ENCODE measurements at places on chromosomes 11 and 22. TPM values are rescaled to one million over a fixed set of nuclear protein-coding genes. Genes with fewer than 3 reads are reported as not detected.

MYEOV gene
- not detected for polyA plus RNA-seq

CSNK1E gene
- 81.6 TPM for polyA plus RNA-seq

NCAM1 gene
- polyA plus RNA-seq = 171 TPM

DNA sequence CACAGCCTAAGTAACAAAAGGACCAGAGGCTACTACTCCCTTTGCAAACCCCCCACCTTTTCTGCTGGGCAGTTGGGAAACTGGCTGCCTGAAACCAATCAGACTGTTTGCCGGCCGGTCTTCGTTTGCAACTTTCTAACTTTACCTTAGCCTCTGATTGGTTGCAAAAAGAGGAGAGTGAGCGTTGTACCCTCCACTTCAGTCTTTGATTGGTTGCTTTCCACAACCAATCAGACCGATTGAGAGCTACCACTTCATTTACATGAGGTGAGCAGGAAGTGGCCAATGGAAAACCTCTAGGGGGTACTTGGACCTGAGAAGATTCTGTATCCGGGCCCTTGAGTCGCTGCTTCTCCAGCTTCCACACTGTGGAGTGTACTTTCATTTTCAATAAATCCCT lies 18.8 kb upstream of the CLNS1A start:
- no peak for DNase-seq

- no peak for DNase-seq
Observed at GRCh38 chr22:20434773-20435172, 2.9 kb downstream of the SCARF2 start.

GRCh38 chr11:363948-364761 lies 5.1 kb upstream of the B4GALNT4 start:
- no peak for DNase-seq

GRCh38 chr11:35006389-35007128 lies 90.1 kb downstream of the PDHX start:
- no peak for DNase-seq

DNA sequence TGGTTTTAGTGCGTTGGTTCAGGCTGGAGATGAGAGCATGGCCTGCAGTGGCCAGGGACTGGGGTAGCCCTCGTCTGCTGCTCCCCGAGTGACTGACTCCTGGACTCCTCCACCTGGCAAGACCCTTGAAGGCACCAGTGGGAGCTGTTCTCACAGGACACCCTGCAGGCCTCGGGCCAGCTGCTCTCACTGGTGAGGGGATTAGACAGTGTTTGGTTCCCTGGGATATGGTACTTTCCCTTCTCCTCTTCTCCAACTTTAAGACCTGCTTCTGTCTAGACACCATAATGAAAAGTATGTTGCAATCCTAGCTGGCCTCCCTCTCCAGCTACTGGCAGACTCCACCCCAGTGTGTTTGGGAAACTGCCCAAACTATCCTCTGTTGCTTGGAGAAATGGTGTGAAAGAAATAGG lies 168.8 kb upstream of the CADM1 start:
- peak; percentile 38 for DNase-seq

- DNase-seq = no peak
Observed at GRCh38 chr11:92801685-92802084, 167.8 kb upstream of the MTNR1B start.

GRCh38 chr22:49689255-49689770 lies 138.4 kb downstream of the BRD1 start:
- DNase-seq = no peak
